ENCODE measurements at places on chromosomes 7 and 10.

GRCh38 chr10:45464958-45465567, 91.0 kb downstream of the ALOX5 start:
- DNase-seq = peak; percentile 88

- no peak for DNase-seq
Measured at GRCh38 chr10:89738551-89739209, 37.3 kb downstream of the KIF20B start.

GRCh38 chr7:88102675-88103074, 117.2 kb downstream of the SRI start:
- no peak for DNase-seq

DNA sequence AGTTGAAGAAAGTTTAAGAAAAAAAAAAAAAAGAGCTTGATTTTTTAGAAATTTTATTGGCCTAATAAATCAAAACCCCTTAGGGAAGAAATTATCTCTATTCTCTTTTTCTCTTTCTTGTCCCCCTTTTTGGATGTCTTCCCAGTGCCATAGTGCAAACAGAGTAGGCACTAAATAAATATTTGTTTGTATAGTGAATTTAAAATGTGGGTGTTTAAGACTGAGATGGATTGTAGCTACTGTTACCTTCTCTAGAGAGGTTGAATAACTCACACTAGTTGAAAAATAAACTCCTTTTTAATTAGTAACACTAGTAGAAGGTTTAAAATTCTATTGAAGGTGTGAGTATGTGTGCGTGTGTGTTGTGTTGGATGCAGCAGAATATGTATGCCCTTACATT, 783.8 kb downstream of the NXPH1 start:
- no peak for DNase-seq

- no peak for DNase-seq
Measured at GRCh38 chr7:95811846-95812445, 39.6 kb downstream of the DYNC1I1 start.

DNA sequence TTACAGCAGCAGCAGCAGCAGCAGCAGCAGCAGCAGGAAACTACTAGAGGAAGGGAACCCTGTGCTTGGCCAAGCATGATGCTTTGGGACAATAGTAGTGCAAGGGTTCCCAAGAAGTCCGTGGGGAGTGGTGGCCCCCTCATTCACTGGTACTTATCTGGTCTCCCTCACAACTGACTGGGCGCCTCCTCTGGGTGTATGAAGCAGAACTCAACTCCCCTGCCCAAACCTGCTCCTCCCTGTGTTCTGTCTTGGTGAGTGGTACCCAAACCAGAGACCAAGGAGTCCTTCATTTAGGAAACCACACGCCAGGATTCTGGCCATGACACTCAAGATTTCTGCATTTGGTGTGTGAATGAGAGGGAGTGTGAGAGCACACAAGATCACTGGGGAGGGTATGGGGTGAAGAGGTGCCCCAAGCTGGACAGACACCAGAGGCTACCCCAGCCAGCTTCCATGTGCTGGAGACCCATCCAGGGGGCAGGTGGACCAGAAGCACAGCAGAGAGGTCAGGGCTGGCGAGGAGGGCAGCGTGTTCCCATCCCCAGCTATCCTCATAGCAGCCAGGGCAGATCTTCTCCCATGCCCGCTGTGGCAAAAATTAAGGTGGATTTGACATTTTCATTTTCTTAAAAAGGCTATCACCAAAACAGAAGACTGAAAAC, 10.6 kb upstream of the ZNF777 start:
- no peak for DNase-seq

DNA sequence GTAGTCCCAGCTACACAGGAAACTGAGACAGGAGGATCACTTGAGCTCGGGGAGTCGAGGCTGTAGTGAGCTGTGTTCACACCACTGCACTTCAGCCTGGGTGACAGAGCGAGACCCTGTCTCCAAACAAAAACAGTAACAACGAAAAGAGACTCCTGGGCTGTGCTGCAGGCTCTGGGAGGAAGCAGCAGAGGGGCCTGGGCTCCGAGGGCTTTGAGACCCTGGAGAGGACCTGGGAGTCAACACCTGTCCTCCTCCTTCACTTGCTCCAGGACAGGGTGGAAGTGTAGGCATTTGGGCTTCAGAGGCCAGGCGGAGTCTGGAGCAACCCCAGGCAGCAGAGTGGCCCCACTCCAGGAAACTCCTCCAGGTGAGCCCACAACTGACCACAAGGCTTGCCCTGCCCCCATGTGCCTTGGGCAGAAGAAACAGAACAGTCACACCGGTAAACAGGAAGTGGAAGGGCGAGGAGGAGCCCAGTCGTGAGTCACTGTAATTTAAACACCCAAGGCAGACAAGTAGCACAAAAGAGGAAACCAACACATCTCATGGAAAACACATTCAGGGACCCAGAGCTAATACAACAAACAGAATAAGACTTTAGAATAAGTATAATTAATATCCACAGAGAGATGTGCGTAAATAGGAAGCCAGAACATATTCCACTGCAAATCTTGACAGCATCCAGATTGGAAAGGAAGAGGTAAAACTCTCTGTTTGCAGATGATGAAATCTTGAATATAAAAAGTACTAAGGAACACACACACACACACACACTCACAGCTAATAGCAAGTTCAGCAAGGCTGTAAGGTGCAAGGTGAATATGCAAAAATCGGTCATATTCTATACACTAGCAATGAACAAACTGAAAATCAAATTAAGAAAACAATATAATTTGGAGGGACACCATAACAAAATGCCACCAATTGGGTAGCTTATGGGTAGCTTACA, 20.5 kb upstream of the RASGEF1A start:
- DNase-seq = no peak

- no peak for DNase-seq
Measured at GRCh38 chr7:89170628-89171027, 375.1 kb upstream of the TEX47 start.

GRCh38 chr10:50333872-50334271, 82.6 kb upstream of the ASAH2 start:
- no peak for DNase-seq

DNA sequence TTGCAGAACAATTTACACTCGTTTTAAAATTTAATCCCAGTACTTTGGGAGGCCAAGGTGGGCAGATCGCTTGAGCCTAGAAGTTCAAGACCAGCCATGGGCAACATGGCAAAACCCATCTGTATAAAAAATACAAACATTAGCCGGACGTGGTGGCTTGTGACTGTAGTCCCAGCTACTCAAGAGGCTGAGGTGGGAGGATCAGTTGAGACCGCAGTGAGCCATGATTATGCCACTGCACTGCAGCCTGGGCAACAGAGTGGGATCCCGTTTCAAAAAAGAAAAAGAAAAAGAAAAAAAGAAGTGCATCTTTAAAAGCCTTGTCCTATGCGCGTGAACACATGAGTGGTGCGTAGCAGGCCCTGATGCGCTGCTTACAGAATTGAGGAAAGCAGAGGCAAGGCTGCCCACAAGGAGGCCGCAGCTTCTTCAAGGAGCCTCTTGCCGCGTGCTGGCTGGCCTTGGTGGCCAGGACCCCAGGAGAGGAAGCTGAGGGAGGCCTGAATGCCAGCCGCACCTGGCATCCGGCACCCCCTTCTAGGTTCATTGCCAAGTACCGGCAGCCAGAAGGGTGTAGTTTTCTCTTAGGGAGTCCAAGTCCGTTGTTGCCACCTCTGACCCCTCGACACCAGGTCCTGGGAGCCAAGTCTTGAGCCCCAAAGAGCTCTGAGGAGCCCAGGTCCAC, 124.5 kb downstream of the UBE2H start:
- no peak for DNase-seq

DNA sequence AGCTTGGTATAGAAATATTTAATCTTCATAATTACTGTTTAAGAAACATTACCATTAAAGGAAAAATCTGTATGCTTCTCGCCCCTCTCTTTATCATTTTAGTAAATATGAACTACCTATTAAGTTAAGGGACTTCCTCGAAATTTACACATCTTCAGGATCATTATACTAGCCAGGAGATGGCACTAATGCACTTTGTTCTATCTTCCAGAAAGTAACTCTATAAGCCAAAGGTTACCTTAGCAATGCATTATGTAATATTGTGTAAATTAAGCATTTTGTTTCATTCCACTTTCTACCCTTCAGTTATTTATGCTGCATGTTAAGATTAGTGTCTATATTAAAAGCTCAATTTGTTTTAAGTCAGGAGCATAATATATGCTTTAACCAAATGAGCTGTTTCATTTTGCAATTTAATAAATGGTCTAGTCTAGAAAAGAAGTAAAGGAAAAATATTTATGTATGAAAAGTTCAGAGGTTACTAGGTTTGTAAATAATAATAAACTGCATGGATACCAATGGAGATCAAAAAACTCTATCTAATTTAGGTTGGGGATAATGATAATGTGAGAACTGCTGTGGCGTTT, 128.5 kb downstream of the ANKRD7 start:
- DNase-seq = peak; percentile 36

All from Caco-2 (cell line).